ENCODE measurements at places on chromosomes 13 and 19.

DNA sequence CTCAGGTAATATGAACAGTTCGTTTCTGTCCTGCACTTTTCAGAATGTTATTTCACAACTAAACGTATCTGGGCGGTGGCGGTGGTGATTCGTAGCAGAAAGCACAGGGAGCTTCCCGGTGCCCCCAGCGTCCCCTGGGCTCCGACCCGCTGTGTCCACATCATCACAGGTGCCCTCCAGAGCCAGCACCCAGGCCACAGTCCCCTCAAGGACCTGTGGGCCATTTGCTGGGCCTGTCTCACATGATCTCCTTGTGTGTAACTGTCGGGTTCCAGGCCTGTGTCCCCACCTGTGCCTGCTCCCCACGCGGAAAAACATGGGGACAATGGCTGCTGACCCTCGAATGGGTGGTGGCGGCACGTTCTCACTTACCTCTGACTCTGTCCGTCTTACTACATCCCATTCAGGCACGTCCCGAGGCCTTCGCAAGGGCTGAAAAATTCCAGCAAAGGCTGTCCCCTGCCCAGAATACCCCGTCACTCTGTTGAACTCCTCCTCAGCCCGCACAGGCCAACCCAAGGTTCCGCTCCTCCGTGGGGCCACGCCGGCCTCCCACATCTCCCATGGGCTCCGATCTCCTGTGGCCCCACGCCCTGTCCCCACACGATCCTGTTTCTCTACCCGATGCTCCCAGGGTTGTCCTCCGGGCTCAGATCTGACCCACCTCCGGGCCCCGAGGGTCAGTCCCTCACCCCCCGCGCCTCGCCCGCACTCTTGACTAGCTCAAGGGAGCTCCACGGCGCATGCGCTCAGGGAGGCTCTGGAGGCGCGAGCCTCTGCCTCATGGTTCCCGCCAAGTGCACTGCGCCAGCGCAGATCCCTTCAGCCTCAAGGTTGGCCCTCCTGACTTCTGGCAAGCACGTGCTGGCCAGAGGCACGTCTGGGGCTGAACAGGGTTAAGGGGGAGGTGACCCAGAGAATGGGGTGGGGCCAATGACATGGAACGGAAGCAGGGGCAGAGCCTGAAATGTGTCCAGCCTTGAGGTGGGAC lies 21.2 kb downstream of the DEDD2 start:
- no peak for DNase-seq

DNA sequence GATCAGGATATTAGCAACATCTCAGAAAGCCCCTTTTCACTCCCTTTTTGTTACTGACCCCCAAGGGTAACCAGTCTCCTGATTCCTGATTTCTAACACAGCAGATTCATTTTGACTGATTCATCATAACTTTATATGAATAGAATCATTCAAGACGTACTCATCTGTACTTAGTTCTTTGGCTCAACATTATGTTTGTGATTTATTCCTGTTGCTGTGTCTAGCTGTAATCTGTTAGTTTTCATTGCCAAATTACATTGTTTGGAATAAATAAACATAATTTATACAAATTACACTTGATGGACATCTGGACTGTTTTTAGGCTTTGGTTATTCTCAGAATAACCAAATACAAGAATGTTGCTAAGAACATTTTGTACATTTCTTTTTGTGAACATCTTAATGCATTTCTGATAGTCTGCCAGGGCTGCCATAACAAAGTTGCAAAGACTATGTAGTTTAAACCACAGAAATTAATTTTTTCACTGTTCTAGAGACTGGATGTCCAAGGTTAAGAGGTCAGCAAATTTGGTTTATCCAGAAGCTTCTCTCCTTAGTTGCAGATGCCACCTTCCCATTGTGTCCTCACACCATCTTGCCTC lies 62.8 kb upstream of the EDNRB start:
- DNase-seq, result no peak

DNA sequence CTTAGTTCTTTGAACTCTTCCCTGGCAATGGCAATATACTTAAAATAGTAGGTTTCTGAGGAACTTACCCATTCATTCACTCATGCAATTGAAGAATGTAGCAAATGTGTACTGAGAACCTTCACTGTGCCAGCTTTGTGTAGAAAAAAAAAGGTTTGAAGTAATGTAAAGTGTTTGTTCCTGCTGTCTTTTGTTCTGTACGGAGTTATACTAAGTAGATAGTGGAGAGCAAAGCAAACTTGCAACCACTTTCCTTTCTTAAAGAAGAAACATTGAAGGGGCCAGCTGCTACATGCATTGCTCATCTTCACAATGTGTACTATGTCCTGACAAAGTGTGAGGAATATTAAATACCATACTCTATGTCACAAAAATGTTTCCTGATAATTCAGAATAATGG lies 68.9 kb upstream of the FREM2 start:
- no peak for DNase-seq

DNA sequence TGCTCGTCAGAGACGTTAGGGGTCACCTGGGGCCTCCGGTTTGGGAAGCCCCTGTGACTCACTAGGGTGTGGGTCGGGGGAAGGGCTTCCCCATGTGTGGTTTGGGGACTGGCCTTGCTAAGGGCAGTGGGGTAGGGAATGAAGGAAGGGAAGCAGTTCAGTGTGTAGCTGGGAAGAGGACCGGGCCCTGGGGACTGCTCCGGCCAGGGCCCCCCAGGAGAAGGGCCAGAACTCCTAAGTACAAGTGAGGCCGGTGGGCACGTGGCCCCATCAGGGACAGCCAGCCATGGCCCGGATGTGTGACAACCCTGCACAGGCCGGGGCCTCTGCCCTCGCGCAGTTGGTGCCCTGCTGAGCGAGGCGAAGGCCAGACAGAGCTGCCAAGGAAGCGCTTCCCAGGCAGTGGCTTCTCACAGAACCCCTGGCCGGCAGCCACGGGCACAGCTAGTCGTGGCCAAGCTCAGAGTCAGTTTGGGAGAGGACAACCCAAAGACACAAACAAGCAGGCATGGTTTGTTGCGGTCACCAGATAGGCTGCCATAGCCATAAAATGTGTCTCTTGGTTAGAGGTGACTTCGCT lies 25.7 kb downstream of the TEX29 start:
- DNase-seq, result no peak

- DNase-seq, result no peak
These were observed 1.5 kb upstream of the TFDP1 start for GRCh38 chr13:113582841-113583631.

- DNase-seq, result peak; percentile 17
These were observed 608 bp downstream of the CNN2 start for GRCh38 chr19:1026783-1027649.

DNA sequence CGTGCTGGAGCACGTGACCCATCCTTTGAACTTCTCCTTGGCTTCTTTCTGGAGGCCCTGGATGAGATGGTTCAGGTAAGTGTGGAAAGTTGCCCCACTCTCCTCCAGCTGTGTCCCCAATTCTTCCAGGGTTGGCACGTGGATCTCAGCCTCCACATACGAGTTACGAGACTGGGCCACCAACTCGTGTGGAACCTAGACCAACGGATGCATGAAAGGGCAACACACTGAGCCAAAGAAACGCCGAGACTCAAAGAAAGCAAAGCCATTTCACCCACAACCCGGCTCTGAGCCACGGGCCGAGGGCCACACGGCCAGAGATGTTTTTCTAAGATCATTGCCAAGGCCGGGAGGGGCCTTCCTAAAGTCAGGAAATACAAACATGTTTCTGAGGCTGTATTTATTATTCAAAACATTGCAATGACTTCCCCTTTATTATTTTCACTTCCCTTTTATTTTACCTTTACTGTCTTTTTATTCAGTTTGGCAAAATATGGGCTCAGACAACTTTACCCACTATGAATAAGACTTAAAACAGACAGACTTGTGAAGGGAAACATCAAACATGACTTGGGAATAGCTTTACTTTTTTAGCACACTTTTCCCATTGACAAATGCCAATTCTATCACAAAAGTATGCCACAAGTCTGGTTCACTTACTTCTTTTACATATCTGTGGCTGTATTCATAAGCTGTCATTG lies 94.6 kb downstream of the KL start:
- no peak for DNase-seq

DNA sequence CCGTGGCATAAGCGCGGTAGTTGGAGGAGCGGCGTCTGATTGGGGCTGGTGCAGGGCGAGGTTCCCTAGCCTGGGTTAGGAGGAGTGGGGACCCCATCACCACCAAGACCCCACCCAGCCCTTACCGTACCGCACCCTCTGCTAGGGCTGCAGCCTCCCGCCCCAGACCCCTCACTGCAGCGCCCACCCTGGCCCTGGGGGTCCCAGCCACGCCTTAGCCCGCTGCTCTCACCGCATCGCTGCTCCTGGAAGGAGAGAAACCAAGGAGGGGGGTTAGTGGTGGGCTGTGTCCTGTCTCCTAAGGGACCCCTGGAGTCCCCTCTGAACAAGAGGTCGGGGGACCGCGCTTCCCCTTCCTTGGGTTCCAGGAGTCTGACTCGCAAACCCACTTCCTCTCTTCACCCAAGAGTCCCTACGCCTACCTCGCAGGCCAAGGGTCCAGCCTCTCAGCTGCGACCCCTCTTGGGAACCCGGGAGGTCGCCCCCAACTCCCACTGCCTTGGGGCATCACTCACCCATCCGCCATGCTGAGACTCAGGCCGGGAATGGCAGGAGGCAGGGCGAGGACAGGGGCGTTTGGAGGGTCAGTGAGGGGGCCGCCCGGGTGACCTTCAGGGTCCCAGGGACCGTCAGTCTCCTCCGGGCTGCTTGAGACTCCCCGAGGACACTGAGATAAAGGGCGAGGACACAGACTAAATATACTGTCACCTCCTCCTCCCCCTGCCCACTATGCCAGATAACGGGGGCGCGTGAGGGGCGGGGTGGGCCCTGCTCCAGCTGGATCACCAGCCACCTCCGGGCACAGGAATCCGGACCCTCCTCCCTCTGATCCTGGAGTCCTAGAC lies at the start of gene TNNI3:
TNNI3 (minus strand) TSS at position 669 of the 845 bp plus-strand sequence; CDS start at position 526, 143 bp downstream.
- no peak for DNase-seq

DNA sequence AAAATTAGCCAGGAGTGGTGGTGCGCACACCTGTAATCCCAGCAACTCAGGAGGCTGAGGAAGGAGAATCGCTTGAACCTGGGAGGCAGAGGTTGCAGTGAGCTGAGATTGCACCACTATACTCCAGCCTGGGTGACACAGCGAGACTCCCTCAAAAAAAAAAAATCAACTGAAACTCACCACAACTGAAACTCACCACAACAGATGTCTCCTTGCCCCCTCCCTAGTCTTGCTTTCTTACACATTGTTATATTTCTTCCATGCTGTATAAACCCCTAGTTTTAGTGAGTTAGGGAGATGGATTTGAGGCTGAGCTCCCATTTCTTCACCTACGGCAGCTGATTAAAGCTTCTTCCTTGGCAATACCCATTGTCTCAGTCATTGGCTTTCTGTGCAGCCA lies 3.3 kb downstream of the ZIM3 start:
- no peak for DNase-seq

GRCh38 chr13:30803749-30804148 lies 68.4 kb downstream of the ALOX5AP start:
- DNase-seq, result no peak

DNA sequence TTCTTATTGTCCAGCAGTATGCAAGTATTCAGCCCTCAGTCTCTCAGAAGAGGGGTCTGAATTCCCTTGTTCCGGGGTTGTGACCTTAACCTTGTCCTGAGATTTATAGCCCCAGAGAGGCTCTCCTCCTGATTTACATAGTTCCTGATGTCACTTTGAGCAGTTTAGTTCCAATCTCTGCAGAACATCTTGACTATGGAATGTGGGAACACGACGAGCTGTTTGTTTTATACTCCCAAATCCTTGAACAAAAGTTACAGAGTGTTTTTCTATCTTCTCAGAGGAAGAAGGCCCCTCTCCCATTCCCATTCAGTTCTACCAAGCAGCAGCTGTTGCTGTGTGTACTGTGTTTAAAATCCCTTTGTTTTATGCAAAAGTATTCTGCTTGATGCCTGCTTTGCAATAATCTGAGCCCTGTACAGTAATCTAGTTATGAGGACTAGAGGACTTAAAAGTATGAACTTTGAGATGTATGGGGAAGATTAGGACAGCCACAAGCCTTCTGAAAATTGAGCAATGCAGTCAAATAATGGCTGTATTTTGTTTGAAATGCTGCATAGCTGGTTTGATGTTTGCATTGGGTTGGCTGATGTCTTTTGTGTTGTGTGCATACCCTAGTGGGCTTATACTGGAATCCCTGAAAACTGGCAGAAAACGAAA lies 74.7 kb downstream of the KL start:
- DNase-seq, result no peak

- no peak for DNase-seq
These were observed 28.7 kb upstream of the CD33 start for GRCh38 chr19:51196181-51196580.
